ENCODE measurements at places on chromosomes 16 and 17.

GRCh38 chr17:266701-267667 is 85.5 kb upstream of the DOC2B start:
- no peak for DNase-seq

GRCh38 chr16:457732-458400 is 32.4 kb downstream of the RAB11FIP3 start:
- DNase-seq = no peak

DNA sequence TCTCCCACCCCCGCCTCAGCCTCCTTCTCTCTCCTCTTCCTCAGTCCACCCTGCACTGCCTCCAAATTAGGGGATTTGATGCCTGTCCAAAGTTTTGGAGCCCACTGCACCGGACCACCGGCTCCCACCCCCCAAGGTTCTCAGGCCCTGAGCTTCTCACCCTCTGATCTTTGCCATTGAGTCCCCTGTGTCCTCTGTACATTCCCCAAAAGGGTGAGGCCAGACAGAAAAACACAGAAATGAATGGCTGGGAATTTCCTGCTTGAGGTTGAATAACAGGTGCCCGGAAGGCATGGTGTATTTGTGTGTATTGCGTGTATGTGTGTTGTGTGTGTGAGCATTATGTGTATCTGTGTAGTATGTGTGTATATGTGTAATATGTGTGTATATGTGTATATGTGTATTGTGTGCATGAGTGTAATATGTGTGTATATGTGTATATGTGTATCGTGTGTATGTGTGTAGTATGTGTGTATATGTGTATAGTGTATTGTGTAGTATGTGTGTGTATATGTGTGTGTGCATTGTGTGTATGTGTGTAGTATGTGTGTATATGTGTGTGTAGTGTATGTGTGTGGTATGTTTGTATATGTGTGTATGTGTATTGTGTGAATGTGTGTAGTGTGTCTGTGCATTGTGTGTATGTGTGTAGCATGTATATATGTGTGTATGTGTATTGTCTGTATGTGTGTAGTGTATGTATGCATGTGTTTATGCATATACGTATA is 16.0 kb upstream of the CCL17 start:
- no peak for DNase-seq

GRCh38 chr17:49829026-49829425 is 18.8 kb downstream of the TAC4 start:
- DNase-seq = no peak

DNA sequence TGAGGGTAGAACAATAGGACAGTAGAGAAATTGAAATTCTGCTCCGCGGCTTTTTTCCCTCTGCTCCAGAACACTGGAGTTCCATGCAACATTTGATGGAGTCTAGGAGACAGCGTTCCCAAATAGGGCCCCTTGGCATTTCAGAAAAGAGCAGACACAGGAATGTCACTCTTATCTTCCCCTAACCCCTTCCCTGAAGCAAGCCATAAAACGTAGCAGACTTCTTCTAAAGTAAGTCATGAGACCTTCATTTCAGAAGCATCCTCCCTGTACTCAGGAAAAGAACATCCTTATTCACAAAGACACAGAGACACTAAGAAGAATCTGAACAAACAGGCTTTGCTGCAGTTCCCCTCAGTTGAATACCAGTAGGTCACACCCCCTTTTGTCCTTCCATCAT is 296.1 kb upstream of the SOX9 start:
- DNase-seq = no peak

GRCh38 chr16:47877166-47877565 is 278.6 kb downstream of the ABCC12 start:
- no peak for DNase-seq

- DNase-seq = no peak
These were observed 215.8 kb downstream of the CDH8 start for GRCh38 chr16:61820398-61820797.

DNA sequence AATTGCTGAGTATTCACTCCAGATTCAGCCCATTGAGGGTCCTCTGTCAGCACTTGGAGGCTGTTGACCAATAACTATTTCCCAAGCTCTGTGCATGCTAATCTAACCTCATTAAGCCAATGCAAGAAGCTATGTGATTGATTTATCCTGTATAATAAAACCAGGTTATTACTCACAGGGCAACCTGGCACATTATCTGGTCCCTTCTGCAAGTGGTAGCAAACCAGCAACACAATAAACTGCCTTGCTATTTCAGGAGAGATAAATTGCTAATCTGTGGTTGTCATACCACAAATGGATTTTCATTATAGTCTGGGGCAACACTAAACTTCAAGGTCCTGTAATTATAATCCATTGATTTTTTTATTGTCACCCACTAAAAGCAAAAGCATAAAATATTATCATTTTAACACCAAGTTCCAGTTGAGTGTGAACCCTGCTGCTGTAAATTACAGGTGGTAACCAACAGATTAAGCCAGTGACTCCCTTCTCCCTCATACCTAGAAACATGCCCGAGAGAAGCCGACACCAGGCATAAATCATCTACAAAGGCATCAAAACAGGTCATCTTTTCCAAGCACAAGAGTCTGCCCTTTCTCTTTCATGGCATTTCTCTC is 51.1 kb upstream of the SOX9 start:
- no peak for DNase-seq

- no peak for DNase-seq
These were observed 225.7 kb downstream of the SHISA9 start for GRCh38 chr16:13127144-13127543.

DNA sequence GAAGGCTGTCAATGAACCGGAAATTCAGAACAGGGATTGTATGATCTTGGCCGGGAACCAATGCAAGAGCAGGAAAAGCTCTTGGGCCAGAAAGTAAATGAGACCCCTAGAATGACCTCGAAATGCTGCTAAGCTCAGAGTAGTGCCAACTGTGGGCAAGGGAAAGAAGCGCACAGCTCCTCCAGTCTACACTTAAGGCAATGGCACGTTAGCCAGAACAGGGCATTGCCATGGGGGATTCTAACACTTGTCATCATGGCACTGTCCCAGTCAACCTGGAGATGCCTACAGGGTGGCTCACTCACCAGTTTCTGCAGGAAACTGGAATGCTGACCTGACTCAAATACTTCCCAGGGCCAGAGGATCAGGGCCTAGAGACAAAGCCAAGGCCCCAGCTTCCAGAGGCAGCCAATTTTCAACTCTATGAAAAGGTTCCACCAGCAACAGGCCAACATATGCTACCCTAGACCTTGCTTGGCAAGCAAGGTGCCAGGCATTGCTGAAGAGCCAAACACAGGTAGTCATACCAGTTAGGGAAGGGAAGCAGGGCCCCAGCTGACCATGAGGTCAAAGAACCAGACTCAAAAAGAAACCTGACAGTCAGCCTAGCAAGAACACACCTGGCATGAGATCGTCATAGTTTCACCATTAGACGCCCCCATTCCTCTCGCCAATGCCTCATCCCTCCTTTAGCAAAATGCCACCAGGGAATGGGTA is 34.9 kb downstream of the ARHGAP17 start:
- no peak for DNase-seq

DNA sequence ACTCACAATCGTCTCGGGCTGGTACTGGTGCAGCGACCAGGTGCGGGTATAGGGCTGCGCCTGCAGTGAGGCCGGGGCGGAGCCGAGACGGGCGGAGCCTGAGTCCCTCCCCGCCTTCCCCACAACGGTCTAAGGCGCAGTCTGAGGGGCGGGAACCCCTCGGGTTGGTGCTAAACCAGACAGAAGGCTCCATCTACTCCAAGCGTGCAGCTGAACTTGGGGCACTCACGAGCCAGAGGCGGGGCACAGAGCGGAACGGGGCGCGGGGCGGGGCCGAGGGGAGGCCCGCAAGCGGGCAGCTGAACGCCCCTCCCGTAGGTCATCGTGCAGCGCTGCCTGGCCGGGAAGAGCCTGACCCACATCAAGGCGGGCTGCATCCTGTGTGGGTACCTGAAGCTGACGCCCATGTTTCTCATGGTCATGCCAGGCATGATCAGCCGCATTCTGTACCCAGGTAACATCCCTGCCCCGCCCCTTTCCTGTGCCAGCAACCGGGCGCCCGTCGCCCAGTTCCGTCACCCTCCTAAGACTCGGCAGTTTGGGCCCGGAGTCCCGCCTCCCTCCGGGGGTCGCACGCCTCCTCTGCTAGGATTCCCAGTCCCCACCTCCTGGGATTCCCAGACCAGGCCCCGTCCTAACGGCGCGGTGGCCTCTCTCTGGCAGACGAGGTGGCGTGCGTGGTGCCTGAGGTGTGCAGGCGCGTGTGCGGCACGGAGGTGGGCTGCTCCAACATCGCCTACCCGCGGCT is 5.0 kb downstream of the SLC5A2 start:
- peak; percentile 61 for DNase-seq

All from AML-193 (cell line).